Renal cortical epithelial cell (primary cell): ENCODE measurements at places on chromosomes 5 and 9.

- DNase-seq, result peak; percentile 89
Measured at GRCh38 chr5:73815631-73816030, 189.6 kb downstream of the ARHGEF28 start.

GRCh38 chr9:131788851-131789250 is 49.0 kb upstream of the RAPGEF1 start:
- no peak for DNase-seq

DNA sequence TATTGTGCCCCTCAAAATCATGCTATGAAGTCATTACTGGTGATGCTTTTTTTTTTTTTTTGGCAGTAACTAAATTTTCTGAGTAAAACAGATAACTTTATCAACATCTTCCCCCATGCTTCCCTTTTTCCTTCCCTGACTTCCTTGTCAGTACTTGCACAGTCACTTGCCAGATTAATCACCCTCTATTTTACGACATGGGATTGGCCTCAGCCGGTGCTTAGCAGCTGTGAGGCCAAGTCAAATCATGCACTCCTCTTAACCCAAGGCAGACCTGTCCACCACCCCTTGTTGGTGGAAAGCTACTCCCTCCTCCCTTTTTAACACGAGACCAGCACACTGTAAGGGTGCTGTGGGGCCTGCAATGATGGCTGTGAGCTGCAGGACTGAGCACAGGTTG is 118.0 kb upstream of the OTULINL start:
- peak; percentile 70 for DNase-seq

DNA sequence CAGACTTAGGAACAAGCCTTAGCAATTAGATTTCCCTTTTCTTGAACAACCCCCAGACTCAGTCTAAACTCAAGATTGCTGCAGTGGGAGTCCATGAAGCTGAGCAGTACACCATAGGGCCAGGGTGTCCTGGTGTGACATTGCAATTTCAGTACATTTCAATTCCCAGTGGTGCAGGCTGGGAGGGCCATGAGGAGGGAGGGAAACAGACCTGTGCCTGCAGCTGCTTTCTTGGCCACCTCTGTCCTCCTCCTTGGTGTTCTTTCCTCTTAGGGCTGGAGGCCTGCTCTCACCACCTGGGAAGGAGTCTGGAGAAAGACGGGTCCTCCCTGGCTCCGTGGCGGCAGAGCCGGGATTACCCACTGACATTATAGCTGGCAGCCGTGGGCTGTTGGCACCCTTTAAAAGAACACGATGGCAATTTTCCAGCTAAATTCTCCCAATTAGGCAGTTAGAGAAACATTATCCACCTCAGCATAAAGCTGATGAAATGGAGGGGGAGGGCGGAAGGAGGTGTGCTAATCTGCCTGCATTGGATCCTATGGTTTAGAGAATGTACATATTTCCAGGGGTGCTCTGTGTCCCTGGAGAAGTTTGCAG is 186.4 kb downstream of the SLIT3 start:
- DNase-seq, result no peak

GRCh38 chr9:131238402-131239021 is 37.8 kb downstream of the FAM78A start:
- DNase-seq, result no peak

GRCh38 chr5:172264815-172265395 is 18.7 kb downstream of the UBTD2 start:
- no peak for DNase-seq

DNA sequence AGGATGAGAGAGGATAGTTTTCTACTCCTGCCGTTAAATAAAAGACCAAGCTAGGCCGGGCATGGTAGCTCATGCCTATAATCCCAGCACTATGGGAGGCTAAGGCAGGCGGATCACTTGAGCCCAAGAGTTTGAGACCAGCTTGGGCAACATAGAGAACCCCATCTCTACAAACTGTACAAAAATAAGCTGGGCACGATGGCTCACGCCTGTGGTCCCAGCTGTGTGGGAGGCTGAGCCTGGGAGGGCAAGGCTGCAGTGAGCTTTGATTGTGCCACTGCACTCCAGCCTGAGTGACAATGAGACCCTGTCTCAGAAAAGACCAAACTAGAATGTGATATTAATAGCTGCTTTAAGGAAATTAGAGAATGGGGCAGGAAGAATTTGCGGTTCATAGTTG is 158.4 kb downstream of the NIPBL start:
- no peak for DNase-seq

GRCh38 chr5:10370931-10371330 is 17.4 kb downstream of the MARCHF6 start:
- no peak for DNase-seq

GRCh38 chr5:64166201-64166959 is 737 bp downstream of the RNF180 start:
- no peak for DNase-seq

DNA sequence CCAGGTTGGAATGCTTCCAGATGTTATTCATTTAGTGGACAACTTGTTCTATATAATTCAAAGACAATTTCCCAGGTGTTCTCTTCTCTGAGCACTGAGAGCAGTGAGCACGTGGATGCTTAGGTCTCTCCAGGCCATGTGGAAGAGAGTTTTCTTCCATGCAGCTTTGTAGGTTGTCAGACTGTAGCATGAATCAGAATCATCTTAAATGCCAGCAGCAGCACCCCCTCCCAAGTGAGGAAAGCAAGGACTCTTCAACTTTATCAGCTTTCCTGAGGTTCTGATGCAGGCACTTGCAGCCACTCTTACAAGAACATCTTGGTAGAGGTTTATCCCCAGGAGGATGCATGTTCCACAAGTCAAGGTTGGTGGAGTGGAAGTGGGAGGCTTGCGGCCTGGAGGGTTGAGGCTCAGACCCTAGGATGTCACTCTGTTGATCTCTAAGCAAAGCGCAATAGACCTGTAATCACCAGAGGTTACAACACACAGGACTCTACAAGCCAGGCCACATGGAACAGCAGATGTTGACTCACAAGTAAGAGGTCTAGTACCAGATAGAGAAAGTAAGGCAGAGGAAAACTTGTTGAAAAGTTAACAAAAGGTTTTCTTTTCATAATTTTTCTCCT is 47.7 kb downstream of the UGCG start:
- DNase-seq, result peak; percentile 74
